ENCODE measurements at places on chromosomes 6 and 20. TPM values are rescaled to one million over a fixed set of nuclear protein-coding genes. Genes with fewer than 3 reads are reported as not detected.

The RIPOR2 gene
- 364 TPM for total RNA-seq

The GINS1 gene
- 0.39 TPM for total RNA-seq

The ARMH2 gene
- total RNA-seq = 1.1 TPM

The CFAP61 gene
- total RNA-seq = not detected

The ARMC12 gene
- total RNA-seq = 1.2 TPM

The ANGPT4 gene
- total RNA-seq = not detected

The DAAM2 gene
- total RNA-seq = not detected

The OXT gene
- not detected for total RNA-seq

The PLN gene
- not detected for total RNA-seq

The NKAPL gene
- not detected for total RNA-seq

The AFDN gene
- 83.9 TPM for total RNA-seq

The SPATS1 gene
- total RNA-seq = not detected

All from T-helper 17 cell (primary cell).